ENCODE measurements at places on chromosomes 7 and 10. TPM values are rescaled to one million over a fixed set of nuclear protein-coding genes. Genes with fewer than 3 reads are reported as not detected.

SEMA3A gene
- under 0.01 TPM for total RNA-seq

EPDR1 gene
- 40.1 TPM for total RNA-seq

PTPN20 gene
- 1.6 TPM for total RNA-seq

CPED1 gene
- total RNA-seq: 9.2 TPM

AGMO gene
- total RNA-seq: not detected

CPA1 gene
- total RNA-seq: not detected

IGF2BP3 gene
- 6.7 TPM for total RNA-seq

All from hematopoietic multipotent progenitor cell (in vitro differentiated cells).